ENCODE measurements at places on chromosomes 3 and 15.

DNA sequence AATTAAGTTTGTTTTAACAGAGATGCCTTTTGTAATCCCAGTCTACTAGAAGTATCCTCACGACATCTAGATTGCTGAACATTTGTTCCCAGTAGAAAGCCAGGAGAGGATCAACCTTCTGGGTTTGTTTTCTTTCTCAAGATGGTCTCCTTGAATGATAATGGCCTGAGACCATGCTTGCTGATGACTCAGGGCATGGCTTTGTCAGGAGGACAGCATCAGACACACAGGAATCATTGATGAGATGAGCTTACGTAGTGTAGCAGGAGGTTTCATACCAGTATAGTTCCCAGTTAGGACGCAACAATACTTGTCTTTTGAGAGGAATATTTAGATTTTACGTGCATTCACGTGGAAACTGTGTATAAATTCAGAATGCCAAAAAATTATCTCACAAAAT lies 38.6 kb downstream of the ATP1B3 start:
- no peak for DNase-seq

DNA sequence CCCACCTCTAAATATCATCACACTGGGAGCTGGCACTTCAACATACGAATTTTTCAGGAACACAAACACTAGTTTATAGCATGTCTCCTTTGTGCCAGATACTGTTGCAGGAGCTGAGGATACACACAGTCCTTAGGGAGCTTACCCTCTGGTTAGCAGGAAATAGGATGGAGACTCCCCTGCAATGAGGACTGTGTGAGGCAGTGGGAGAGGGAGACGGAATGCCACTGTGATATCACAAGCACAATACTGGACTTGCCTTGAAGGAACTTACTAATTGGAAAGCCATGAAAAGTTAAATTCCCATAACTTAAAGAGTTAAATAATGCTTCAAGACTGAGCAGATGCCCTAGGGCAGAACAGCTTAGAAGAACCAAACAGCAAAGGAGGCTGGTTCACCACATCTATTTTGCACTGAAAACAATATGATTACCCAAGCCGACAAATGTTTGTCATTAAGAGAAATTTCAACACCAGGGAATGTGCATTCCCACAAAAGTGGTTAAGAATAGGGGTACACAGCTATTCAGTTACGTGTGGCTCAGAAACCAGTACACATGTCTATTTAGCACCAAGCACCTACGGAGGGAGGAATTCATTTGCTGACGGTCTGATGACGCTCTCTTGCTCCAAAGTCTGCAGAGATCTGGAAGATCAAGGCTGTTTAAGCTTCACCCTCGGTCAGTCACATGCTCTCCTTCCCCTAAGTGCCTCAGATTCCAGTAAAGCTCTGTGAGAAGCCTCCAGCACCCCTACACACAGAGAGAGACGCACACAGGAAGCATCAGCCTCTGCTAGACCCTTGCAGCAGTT lies 5.2 kb downstream of the TBC1D2B start:
- DNase-seq: no peak

- DNase-seq: no peak
Measured at GRCh38 chr3:62211675-62212429, 161.5 kb downstream of the FEZF2 start.

DNA sequence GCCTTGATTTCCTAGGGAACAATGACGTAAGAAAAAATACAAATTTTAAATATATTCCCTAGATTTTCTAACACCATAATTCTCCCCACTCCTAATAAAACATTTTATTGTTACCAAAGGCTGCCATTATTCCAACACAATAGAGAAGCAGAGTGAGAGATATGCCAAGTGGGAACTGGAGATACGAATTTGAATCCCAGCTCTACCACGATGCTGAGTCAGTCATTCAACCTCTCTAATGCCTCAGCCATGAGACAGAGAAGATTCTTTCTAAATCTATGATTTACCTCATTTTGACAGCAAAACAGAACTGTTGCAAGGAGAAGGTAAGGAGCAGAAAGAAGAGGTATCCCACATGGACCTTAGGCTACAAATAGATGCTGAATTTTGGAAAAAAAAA lies 112.5 kb downstream of the IGF2BP2 start:
- no peak for DNase-seq

- DNase-seq: no peak
Measured at GRCh38 chr3:81268526-81268925, 492.9 kb downstream of the GBE1 start.

GRCh38 chr15:61780278-61780980 lies 279.8 kb downstream of the VPS13C start:
- DNase-seq: no peak

GRCh38 chr3:151584566-151584965 lies 123.7 kb upstream of the IGSF10 start:
- no peak for DNase-seq

- DNase-seq: peak; percentile 81
Measured at GRCh38 chr3:177615015-177615414, 417.7 kb upstream of the TBL1XR1 start.

GRCh38 chr3:55621648-55622047 lies 134.5 kb upstream of the WNT5A start:
- DNase-seq: no peak

- DNase-seq: no peak
Measured at GRCh38 chr15:31732726-31733125, 297.6 kb upstream of the CHRNA7 start.

GRCh38 chr3:170914690-170915089 lies 6.3 kb upstream of the EIF5A2 start:
- no peak for DNase-seq

DNA sequence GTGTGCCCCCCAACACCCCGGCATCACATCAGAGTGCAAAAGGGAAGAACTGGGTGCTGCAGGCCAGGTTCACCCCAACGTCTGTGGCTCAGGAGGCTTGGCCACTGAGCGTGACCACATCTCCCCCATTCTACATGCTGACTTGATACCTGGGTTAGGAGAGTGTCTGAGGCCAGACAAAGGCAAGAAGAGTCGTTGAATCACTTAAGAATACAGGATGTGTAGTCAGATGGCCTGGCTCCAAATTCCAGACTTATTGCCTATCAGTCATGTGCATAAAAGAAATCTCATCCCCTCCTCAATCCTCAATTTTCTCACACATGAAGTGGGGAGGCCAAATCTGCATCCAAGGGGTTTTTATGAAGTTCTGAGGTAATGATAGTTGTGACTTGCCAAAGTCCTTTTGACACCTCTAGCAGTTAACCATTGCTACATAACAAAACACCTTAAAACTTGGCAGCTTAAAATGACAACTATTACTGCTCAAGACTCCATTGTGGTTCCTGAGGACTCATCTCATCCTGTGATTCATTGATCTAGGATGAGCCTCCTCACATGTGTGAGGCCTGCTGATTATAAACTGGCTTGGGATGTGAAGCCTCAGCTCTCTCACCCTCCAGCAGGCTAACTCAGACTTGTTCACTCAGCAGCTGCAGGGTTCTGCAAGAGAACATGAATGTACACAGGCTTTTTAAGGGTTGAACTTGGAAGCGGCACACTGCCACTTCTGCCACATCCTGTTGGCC lies 138.8 kb upstream of the TLE3 start:
- no peak for DNase-seq

DNA sequence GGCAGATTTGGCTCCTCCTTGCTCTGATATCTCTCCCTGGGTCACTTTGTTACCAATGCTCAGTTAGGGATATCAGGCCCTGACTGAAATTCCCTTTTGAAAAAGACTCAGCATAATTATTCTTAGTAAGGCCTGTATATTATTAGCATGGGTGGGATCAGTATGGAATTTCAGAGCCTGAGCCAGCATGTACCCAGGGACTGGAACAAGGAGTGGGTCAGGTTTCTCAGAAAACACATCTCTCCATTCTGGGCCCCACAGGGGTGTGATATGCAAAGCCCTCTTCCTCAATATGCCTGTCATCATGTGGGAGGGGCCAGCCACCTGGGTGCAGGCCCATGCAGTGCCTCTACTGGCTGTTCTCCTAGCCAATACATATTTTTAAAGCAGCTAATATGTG lies 423.2 kb downstream of the EPHB1 start:
- no peak for DNase-seq

DNA sequence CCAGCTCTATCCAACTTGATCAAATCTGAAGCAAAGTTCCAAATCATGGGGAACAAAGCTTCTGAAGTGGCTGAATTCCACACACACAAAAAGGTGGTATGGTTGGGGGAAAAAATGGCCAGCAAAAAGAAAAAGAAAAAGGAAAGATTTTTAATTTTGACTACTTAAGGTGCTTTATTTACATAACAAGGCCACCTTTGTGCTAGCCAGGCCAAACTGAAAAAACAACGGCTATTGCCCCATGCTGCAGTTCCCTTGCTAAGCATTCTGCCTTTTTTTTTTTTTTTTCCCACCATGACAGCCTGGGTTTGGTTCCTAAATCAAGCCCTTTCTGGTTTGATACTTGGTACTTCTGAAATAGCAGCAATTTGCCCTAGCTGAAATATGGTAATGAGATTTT lies 66.5 kb upstream of the DAZL start:
- no peak for DNase-seq

- no peak for DNase-seq
Measured at GRCh38 chr3:11536132-11536935, 107.4 kb downstream of the VGLL4 start.

DNA sequence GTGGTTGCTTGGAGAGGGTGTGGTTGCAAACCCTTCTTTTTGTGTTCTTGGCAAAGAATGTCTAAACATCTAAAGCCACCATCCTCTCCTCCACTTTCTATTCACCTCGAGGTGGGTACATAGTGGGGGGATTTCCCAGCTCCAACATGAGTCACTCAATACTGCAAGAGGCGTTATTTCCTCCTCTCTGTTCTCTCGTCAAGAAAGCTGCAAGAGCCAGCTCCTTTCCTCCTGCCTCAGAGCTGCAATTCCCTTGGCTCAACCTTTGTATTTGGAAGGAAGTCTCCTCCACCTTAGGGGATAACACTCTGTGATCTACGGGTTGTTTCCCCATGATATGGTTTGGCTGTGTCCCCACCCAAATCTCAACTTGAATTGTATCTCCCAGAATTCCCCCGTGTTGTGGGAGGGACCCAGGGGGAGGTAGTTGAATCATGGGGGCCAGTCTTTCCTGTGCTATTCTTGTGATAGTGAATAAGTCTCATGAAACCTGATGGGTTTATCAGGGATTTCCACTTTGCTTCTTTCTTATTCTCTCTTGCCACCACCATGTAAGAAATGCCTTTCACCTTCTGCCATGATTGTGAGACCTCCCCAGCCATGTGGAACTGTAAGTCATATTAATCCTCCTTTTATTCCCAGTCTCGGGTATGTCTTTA lies 138.4 kb downstream of the PLCL2 start:
- no peak for DNase-seq
